ENCODE measurements at places on chromosomes 13 and 19.
A peak's percentile ranks its signal among the peaks of the same experiment; 100 is the strongest.

- no peak overlapping the region for H3K4me3 ChIP-seq
- no peaks in the 10 kb centered on the region for H3K36me3 ChIP-seq
- no peaks in the 10 kb centered on the region for H3K4me1 ChIP-seq
- H3K27ac ChIP-seq, result no peak overlapping the region
Observed at GRCh38 chr13:24168392-24168750, 7.9 kb downstream of the SPATA13 start.

DNA sequence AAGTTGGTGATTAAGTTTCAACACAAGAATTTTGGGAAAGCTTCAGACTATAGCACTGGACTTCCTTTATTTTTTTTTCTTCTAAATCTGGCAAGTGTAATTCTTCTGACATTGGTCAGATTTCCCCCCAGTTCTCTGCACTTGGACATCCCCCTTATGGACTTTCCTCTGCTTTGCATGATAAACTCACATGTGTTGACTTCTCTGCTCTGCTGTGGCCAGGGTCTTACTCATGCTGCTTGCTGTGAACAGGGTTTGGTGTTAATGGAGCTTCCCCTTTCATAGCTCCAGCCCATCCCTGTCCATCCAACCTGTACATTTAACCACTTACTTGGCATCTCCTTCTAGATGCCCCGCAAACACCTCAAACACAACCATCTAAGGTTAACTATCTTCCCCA is 70.5 kb upstream of the SPATA13 start:
- no peak overlapping the region for H3K4me3 ChIP-seq
- no peak overlapping the region for H3K27ac ChIP-seq
- H3K27me3 ChIP-seq, result no peaks in the 10 kb centered on the region
- no peaks in the 10 kb centered on the region for H3K4me1 ChIP-seq

DNA sequence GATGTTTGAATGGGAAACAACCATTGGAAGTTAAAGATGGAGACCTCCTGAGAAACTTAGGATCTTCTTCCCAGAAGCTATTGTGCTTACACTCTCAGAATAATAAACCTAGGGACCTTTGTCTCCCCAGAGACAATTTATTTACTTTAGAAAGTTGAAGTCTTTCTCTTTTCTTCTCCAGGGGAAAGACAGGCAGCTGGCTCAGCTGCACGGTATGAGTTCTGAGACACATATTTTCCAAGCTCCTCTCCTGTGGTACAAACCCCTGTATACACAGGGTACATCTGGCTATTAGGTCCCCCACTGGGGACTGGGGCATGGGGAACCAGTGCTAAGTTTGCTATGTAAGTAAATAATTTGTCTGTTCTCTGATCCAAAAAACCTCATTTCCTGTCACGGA is 67.5 kb upstream of the POSTN start:
- no peaks in the 10 kb centered on the region for H3K27me3 ChIP-seq
- H3K36me3 ChIP-seq, result no peaks in the 10 kb centered on the region
- no peak for DNase-seq
- no peaks in the 10 kb centered on the region for H3K4me1 ChIP-seq
- no peak overlapping the region for H3K27ac ChIP-seq

GRCh38 chr19:41945135-41945766 is 13.9 kb downstream of the RABAC1 start:
- H3K27me3 ChIP-seq, result no peaks in the 10 kb centered on the region
- peaks cover 37% of the 10 kb centered on the region for H3K4me1 ChIP-seq

- DNase-seq, result no peak
- no peaks in the 10 kb centered on the region for H3K36me3 ChIP-seq
- H3K27ac ChIP-seq, result no peak overlapping the region
- peaks cover 10% of the 10 kb centered on the region for H3K4me1 ChIP-seq
Observed at GRCh38 chr19:29643361-29643935, 21.8 kb upstream of the PLEKHF1 start.

DNA sequence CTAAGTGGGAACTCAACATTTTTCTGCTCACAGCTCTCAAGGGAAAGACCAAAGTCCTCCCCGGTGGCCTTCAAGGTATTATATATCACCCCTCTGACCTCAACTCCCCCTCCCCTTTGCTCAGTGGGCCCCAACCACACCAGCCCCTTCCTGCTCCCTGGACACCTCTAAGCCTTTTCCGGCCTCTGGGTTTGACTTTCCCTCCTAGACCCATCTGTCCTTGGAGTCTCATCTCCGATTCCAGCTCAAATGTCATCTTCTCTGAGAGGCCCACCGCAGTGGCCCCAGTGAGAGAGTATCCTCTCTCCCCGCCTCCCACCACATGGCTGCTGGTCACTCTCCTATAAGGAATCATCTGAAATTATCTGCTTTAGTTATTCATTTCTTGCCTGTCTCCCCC is 941 bp upstream of the UHRF1 start:
- no peaks in the 10 kb centered on the region for H3K27me3 ChIP-seq
- H3K27ac ChIP-seq, result no peak overlapping the region
- peaks cover 15% of the 10 kb centered on the region for H3K4me1 ChIP-seq
- no peak overlapping the region for H3K4me3 ChIP-seq
- H3K36me3 ChIP-seq, result no peaks in the 10 kb centered on the region

DNA sequence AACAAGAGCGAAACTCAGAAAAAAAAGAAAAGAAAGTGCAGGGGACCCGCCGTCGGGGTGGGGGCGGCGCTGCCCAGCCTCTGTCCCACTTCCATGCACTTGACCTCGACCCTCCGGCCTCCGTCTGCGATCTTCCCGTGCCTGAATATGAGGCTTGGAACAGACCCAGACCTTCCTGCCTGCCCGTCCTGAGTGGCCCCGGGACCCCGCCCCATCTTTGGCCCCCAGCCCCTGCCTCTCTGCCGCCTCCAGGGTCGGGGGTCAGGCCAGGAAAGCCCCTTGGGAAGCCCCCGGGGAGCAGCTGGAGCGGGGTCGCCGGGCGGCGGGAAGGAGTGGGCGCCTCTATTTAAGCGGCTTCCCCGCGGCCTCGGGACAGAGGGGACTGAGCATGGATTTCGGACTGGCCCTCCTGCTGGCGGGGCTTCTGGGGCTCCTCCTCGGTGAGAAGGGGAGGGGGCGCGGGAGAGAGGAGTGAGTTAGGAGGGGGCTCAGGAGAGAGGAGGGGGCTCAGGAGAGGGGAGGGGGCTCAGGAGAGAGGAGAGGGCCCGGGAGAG is at the start of gene MADCAM1:
TSS of gene MADCAM1 (plus strand) at position 375 of the 554 bp plus-strand sequence. CDS start at position 389, 14 bp downstream.
- peaks cover 13% of the 10 kb centered on the region for H3K27me3 ChIP-seq
- DNase-seq, result no peak
- no peaks in the 10 kb centered on the region for H3K36me3 ChIP-seq
- H3K4me3 ChIP-seq, result no peak within 1 kb of the TSS
- no peak within 1 kb of the TSS for H3K27ac ChIP-seq
- H3K4me1 ChIP-seq, result peaks cover 18% of the 10 kb centered on the region

- H3K4me1 ChIP-seq, result peaks cover 21% of the 10 kb centered on the region
- no peaks in the 10 kb centered on the region for H3K27me3 ChIP-seq
- peak overlapping the region; percentile 73 for H3K4me3 ChIP-seq
- H3K36me3 ChIP-seq, result peaks cover 4% of the 10 kb centered on the region
- no peak for DNase-seq
Observed at GRCh38 chr19:55581145-55581822, 636 bp upstream of the ZNF579 start.

- peaks cover 28% of the 10 kb centered on the region for H3K36me3 ChIP-seq
- H3K27ac ChIP-seq, result no peak overlapping the region
- H3K27me3 ChIP-seq, result no peaks in the 10 kb centered on the region
- no peak overlapping the region for H3K4me3 ChIP-seq
- no peak for DNase-seq
- no peaks in the 10 kb centered on the region for H3K4me1 ChIP-seq
Observed at GRCh38 chr13:49711218-49711863, 20.1 kb upstream of the EBPL start.

- H3K27me3 ChIP-seq, result no peaks in the 10 kb centered on the region
- peaks cover 34% of the 10 kb centered on the region for H3K36me3 ChIP-seq
- no peak overlapping the region for H3K4me3 ChIP-seq
- no peak for DNase-seq
Observed at GRCh38 chr13:114324334-114324733, 10.0 kb downstream of the CHAMP1 start.

DNA sequence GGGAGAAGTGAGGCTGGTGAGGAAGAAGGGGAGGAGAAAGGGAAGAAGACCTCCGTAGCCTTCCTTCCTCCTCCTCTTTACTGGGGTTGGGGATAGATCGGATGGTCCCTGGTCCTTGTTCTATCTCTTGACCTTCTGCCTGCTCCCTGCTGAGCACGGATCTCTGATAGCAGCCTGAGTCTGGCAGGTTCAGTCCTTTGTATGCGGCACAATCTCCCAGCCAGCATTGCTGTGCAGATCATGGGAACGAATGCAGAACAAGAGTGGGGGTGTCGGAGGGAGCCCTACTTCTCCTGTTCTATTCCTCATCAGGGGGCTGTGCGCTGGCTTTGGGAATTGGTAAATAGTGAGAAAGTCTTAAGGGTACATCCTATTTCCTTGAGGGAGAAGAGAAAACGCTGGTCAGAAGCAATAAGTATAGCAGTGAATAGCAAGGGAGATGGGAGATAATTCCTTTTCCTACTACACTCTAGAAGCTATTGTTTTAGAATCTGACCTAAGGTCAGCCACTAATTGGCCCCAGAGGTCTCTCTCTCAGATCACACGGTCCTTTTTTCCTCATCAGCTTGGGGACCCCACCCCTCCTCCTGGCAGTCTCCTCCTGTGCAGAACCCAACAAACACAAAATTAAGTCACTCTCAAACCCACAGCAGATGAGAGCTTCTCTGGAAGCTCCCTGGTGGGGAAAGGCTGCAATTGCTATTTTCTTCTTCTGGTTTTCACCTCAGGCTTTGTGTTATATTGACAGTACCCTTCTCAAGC is 41.0 kb downstream of the KL start:
- H3K4me3 ChIP-seq, result no peak overlapping the region
- H3K4me1 ChIP-seq, result no peaks in the 10 kb centered on the region
- H3K36me3 ChIP-seq, result no peaks in the 10 kb centered on the region
- no peaks in the 10 kb centered on the region for H3K27me3 ChIP-seq
- H3K27ac ChIP-seq, result no peak overlapping the region
- DNase-seq, result no peak
